ENCODE measurements at places on chromosomes 5 and 9. TPM values are rescaled to one million over a fixed set of nuclear protein-coding genes. Genes with fewer than 3 reads are reported as not detected.

DNA sequence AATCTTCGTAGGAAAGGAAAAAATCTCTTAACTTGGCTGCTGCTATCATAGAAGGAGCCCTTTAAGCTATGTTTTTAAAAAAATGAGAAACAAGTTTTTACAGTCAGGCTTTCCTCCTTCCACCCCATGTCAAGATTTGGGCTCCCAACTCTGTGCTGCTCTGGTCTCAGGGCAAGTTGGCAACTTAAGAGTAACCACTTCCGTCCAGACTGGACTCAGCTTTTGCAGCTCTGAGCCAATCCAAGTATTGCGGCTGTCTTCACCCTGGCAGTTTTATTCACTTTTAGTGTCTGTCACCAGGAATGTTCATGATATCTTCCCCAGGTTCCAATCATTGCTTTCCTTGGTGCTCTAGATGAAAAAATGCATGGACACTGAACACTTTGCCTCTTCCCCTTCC is 115.9 kb upstream of the GAS1 start:
- no peak for DNase-seq

- no peak for DNase-seq
Measured at GRCh38 chr9:75548871-75549270, 341.6 kb upstream of the PCSK5 start.

DNA sequence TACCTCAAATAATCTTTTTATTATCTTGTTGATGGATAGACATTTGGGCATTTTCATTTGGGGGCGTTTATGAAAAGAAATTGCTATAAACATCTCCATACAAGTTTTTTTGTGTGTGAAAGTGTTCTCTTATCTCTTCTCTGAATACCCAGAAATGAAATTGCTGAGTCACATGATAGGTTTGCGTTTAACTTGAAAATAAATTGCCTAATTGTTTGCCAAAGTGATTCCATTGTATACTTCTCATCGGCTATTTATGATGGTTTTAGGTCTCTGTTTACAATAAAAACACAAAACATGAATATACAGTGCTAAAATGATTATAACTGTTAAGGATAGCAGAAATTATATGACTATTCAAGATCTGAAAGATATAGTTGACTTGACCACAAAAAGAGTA is 361.7 kb downstream of the TAF11L14 start:
- DNase-seq = no peak

DNA sequence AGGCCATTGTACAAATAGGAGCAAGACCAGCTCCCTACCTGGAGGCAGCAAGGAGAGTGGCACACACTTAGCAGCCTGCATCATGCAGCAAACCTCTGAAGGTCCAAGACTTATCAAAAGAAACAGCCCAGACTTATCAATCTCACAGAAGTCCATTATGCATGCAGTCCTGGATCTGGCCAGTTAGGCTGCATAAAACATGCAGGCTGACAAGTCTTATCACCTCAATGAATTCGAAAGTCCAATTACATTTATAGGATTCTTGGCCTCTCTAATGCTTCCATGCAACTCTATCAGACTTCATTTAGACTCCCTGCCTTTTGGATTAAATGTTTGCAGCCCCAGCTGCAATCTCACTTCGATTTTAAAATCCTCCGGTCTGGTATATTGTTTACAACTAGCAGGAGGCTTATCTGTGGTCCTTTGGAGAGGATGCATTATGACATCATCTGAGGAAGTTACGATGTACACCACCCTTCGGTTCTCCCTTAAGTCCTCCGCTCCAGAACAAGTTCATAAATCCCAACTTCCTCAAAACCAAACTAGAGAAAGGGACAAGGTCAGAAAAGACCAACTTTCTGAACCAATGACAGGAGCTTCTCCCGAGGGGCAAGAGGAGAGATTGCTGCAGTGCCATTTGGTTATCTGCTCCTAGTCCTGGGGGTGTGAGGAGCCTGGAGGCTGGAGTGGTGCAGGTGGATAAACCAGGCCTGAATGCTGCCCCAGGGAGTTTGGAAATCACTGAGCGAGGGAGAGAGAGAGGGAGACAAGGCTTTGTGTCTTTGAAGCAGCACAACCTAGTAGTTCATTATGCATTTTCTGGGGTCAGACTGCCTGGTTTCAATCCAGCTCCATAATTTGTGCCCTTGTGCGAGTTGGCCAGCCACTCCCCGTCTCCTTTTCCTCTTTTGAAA is 313.9 kb downstream of the TLE1 start:
- DNase-seq = no peak

- DNase-seq = no peak
Measured at GRCh38 chr5:149447373-149448367, 68.6 kb upstream of the IL17B start.

The KIF4B gene
- total RNA-seq = not detected

The ARHGEF28 gene
- 0.28 TPM for total RNA-seq
